ENCODE measurements at places on chromosomes 5 and 9. TPM values are rescaled to one million over a fixed set of nuclear protein-coding genes. Genes with fewer than 3 reads are reported as not detected.

The CLINT1 gene
- 171 TPM for total RNA-seq

GRCh38 chr9:101366038-101366756 is 18.6 kb downstream of the BAAT start:
- H3K4me1 ChIP-seq, result no peaks in the 10 kb centered on the region
- no peaks in the 10 kb centered on the region for H3K36me3 ChIP-seq
- H3K27ac ChIP-seq, result no peak overlapping the region

The LHX3 gene
- not detected for total RNA-seq

- no peaks in the 10 kb centered on the region for H3K4me1 ChIP-seq
- H3K27me3 ChIP-seq, result no peaks in the 10 kb centered on the region
- no peak for DNase-seq
- no peak overlapping the region for H3K27ac ChIP-seq
- H3K36me3 ChIP-seq, result no peaks in the 10 kb centered on the region
- no peak overlapping the region for H3K4me3 ChIP-seq
Observed at GRCh38 chr9:93263334-93264229, 79.6 kb downstream of the WNK2 start.

GRCh38 chr9:126388964-126389708 is 62.5 kb downstream of the MVB12B start:
- no peak for DNase-seq
- H3K36me3 ChIP-seq, result peaks cover 5% of the 10 kb centered on the region
- H3K27ac ChIP-seq, result no peak overlapping the region
- H3K4me3 ChIP-seq, result no peak overlapping the region
- peaks cover 22% of the 10 kb centered on the region for H3K4me1 ChIP-seq
- no peaks in the 10 kb centered on the region for H3K27me3 ChIP-seq

DNA sequence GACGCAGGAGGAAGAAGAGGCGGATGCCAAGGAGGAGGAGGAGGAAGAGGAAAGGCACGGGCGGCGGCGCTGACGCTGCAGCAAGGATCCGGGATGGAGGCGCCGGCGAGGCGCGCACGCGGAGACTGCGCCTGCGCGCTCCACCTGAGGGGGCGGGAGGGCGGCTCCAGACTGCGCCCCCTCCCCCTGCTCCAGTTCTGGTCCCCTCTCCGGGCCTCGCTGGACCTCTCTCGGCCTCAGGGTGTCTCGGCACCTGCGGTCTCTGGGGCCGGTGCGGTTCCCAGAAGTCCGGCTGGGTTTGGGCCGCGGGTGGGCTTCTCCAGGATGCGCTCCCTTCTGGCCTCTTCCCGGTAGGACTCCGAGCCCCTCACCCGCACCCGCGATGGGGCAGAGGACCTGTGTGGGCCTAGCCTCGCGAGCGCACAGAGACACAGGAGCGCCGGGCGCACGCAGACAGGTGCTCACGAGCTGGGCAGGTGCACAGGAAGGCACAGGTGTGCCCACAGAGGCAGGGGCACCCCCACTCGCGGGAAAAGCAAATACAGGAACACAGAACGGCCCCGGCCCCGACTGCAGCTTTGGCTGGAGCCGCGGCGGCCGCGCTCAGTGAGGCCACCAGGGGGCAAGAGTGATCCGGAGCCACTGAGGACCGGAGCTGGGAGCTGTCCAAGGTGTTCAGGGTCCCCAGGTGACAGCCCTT is at the start of gene NPDC1:
NPDC1 (minus strand) TSS at position 90 of the 700 bp plus-strand sequence. CDS start 188 bp downstream, outside the sequence.
- H3K27me3 ChIP-seq, result peaks cover 39% of the 10 kb centered on the region
- no peaks in the 10 kb centered on the region for H3K36me3 ChIP-seq
- no peaks in the 10 kb centered on the region for H3K4me1 ChIP-seq
- peak within 1 kb of the TSS; percentile 73 for H3K27ac ChIP-seq
- H3K4me3 ChIP-seq, result peak within 1 kb of the TSS; percentile 59

- DNase-seq, result no peak
- no peaks in the 10 kb centered on the region for H3K27me3 ChIP-seq
- no peaks in the 10 kb centered on the region for H3K4me1 ChIP-seq
- no peak overlapping the region for H3K4me3 ChIP-seq
Observed at GRCh38 chr5:19891658-19892057, 96.3 kb downstream of the CDH18 start.

- H3K27me3 ChIP-seq, result no peaks in the 10 kb centered on the region
- H3K36me3 ChIP-seq, result no peaks in the 10 kb centered on the region
- DNase-seq, result no peak
- no peak overlapping the region for H3K27ac ChIP-seq
Observed at GRCh38 chr5:61576556-61576955, 244.5 kb downstream of the ZSWIM6 start.

The PRRX2 gene
- total RNA-seq, result 2.2 TPM

DNA sequence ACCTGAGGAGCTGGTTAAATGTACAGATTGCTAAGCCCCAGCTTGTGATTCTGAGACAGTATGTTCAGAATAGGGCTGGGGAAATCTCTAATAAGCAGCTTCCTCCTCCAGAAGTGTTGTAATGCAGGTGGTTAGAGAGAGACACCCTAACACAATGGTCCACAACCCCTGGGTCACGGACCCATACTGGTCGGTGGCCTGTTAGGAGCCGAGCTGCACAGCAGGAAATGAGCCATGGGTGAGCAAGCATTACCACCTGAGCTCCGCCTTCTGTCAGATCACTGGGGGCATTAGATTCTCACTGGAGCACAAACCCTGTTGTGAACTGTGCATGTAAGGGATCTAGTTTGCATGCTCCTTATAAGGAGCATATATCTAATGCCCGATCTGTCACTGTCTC is 61.8 kb downstream of the SLC36A1 start:
- no peaks in the 10 kb centered on the region for H3K27me3 ChIP-seq
- DNase-seq, result no peak
- H3K4me3 ChIP-seq, result no peak overlapping the region
- no peaks in the 10 kb centered on the region for H3K36me3 ChIP-seq

GRCh38 chr5:145585443-145586148 is 249.5 kb downstream of the PRELID2 start:
- H3K4me1 ChIP-seq, result no peaks in the 10 kb centered on the region
- H3K4me3 ChIP-seq, result no peak overlapping the region
- no peaks in the 10 kb centered on the region for H3K27me3 ChIP-seq
- no peak overlapping the region for H3K27ac ChIP-seq
- no peak for DNase-seq

DNA sequence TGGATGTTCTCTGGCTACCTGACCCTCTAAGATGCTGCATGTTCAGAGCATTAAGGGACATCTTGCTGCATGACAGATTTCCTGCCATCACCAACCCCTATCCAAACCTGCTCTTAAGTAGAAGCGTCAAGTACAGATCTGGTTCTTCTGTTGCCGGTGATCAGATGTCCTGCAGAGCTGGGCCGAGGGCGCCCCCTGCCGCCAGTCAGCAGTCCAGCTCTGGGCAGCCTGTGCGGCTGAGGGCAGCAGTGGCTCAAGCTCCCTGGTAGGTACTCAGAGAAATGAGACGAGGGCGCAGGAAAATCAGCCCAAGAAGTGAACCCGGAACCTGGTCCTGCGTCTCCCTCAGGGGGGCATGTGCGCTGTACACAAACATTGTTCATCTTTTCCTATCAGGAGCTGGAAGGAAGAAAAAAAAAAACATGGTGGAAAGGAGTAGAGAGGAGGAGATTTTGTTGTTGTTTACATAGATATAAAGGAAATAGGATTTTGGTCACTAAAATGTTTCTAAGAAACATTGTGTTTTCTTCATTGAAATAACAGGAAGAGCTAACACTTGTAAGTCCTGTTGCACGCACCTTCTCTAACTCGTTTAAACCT is 95.8 kb downstream of the CFAP90 start:
- no peak overlapping the region for H3K4me3 ChIP-seq
- H3K27me3 ChIP-seq, result no peaks in the 10 kb centered on the region
- H3K36me3 ChIP-seq, result no peaks in the 10 kb centered on the region
- H3K4me1 ChIP-seq, result no peaks in the 10 kb centered on the region

GRCh38 chr5:142095651-142096330 is 12.8 kb upstream of the NDFIP1 start:
- H3K4me3 ChIP-seq, result no peak overlapping the region
- H3K36me3 ChIP-seq, result no peaks in the 10 kb centered on the region
- H3K4me1 ChIP-seq, result no peaks in the 10 kb centered on the region
- no peaks in the 10 kb centered on the region for H3K27me3 ChIP-seq

The SPRY4 gene
- 23.6 TPM for total RNA-seq

The GGTA1 gene
- 6.6 TPM for total RNA-seq
